Esophagus squamous epithelium (tissue), 5 donors: ENCODE measurements at places on chromosomes 3 and 15. TPM values are rescaled to one million over a fixed set of nuclear protein-coding genes. Genes with fewer than 3 reads are reported as not detected.

- no peak for DNase-seq
These were observed 73.7 kb downstream of the WWTR1 start for GRCh38 chr3:149583921-149584635.

DNA sequence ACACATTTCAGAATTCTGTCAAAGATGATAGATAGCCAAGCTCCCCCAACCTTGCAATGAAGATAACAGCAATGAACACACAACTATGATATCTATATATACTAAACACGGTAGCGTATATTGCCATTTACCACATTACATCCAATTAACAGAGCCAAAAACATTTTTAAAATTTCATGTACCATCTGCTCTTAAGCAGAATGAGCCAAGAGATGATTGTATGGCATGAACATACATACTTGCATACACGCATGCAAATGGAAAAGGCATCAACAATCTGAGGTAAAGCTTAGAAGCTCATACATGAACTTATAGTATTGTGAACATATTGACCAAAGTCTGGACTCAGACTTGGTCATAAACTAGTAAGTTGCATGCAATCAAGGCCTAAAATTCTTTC lies 712.9 kb upstream of the GOLIM4 start:
- no peak for DNase-seq

- no peak for DNase-seq
These were observed 194.7 kb downstream of the DTWD1 start for GRCh38 chr15:49815526-49815925.

- DNase-seq, result no peak
These were observed 38.3 kb downstream of the CPN2 start for GRCh38 chr3:194312743-194313281.

- no peak for DNase-seq
These were observed 277.3 kb upstream of the TLE3 start for GRCh38 chr15:70375006-70375431.

- DNase-seq, result no peak
These were observed 101.1 kb downstream of the ADCY5 start for GRCh38 chr3:123347691-123348264.

NANOGP8 gene
- 0.95 TPM for total RNA-seq

CLDN1 gene
- 34.8 TPM for total RNA-seq

PIK3CB gene
- total RNA-seq, result 34.7 TPM

CPNE4 gene
- not detected for total RNA-seq
